ENCODE measurements at places on chromosomes 2 and 18.

GRCh38 chr2:198762441-198762840, 695.3 kb downstream of the SATB2 start:
- DNase-seq = no peak

DNA sequence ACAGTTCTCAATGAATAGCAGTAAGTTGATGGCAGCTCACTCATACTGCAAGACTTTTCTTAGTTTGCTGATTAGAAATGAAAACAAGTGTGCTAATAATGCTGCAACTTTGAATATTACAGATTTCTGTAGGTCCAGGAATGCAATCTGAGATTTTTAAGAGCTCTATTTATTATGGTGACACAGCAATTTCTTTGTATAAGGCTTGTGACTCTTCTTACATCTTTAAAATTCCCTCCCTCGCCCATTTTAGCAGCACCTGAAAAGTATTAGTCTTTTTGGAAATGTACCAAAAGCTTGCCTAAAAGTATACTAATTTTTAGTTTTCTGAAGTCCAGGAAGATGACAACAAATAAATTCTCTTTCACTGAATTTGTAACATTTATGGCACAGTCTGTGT, 4.4 kb upstream of the HTR2B start:
- no peak for DNase-seq

DNA sequence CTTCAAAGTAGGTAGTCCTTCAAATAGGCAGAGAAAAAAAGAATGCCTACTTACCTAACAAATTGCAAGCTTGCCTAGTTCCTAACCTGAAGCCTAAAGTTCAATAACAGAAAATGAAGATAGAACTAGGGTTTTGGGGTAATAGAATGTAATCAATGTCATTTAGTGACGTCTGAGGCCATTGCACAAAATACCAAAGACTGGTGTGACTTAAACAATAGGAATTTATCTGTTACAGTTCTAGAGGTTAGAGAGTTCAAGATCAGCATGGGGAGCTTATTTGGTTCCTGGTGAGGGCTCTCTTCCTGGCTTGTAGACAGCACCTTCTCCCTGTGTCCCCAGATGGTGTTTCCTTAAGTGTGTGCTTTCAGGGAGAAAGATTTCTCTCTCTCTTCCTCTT, 4.7 kb upstream of the NPC1 start:
- no peak for DNase-seq

- no peak for DNase-seq
These were observed 123.9 kb downstream of the RDH14 start for GRCh38 chr2:18436503-18437005.

- DNase-seq = no peak
These were observed 145.8 kb downstream of the TRIB2 start for GRCh38 chr2:12862541-12862940.

GRCh38 chr2:40737180-40737579, 285.3 kb upstream of the SLC8A1 start:
- no peak for DNase-seq

- no peak for DNase-seq
These were observed 26.0 kb upstream of the GALNT5 start for GRCh38 chr2:157231476-157231875.

GRCh38 chr18:42730272-42730671, 385.2 kb downstream of the RIT2 start:
- DNase-seq = no peak

DNA sequence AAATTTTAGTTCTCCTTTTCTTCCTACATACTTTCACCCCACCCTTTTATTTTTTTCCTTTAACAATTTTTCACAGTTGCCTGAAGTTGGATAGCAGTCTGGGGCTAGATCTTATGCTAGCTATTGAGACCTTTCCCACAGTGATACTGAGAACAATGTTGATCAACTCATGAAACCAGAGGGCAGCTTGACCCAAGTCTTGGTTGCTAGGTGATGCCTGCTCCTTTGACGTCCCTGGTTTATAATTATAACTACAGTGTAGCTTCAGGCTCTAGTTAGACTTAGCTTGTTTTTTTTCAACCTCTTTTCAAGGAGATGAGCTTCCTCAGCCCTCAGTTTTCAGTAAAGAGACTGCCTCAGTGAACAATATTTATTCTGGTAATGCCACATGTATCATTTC, 648.5 kb downstream of the IRS1 start:
- DNase-seq = no peak

GRCh38 chr2:34229998-34230397, 630.9 kb upstream of the FAM98A start:
- no peak for DNase-seq

DNA sequence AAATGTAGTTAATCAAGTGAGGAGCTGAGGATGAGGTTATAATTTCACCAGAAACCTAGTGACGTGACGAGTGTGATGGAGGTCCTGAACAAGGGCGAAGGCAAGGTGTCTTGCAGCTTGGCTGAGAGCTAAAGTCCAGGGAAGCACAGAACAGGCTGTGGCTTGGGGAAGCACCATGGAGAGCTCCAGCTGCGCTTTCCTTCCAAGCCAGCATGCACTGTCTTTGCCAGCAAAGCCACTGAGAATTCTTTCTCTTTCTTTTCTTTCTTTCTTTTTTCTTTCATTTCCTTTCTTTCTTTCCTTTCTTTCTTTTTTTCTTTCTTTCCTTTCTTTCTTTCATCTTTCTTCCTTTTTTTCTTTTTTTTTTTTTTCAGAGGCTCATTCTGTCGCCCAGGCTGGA, 239.3 kb downstream of the FBXO15 start:
- DNase-seq = no peak

GRCh38 chr2:208274748-208275147, 8.7 kb downstream of the PIKFYVE start:
- no peak for DNase-seq

DNA sequence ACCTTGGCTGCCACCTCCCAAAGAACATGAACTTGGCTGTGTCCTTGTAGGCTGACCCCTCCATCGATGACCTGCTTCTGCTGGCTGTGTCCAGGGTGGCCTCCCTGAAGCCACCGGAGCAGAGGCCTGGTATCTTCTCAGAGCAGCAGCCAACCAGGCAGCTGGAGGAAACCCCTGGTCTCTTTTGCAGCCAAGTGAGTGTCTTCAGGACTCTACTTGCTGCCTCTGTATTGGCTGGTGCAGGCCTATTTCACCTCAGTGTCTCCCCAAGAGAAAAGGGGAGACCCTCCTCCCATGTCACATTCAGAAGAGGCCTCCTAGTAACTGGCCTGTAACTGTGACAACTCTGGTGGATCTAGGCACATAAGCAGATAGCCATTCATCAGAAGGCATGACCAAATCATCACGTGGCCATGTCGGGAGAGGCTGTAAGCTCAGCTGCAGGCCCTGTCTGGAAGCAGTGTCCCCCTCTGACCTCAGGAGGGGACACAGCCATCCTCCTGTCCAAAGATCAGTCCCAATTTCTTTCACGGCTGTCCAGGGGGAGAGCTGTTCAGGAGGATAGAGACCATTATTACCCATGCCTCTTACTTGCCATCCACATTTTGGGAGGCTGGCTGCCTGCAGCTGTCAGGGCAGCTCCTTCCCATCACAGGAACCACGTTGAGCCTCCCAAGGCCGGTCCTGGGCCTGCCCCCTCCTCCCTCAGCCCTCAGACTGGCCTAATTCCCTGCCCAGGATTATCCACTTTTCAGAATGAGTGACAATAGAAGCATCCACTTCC, 20.9 kb upstream of the ROCK2 start:
- DNase-seq = no peak

DNA sequence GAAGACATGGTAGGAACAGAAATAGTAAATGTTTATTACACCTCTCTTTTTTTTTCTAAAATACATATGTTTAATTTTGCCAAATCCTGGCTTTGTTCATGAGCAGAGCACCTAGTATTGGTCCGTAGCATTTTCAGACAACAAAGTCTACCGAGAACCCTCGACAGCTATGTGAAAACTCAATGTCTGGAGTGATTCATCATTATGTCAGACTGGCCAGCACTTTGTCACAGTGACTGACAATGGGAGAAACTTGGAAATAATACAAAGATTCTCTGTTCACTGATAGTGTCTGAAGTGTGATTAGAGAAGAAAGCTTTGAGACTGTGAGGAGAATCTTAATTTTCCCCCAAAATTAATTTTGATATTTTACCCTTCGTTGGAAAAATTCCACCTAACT, 143.0 kb downstream of the HNMT start:
- DNase-seq = no peak

DNA sequence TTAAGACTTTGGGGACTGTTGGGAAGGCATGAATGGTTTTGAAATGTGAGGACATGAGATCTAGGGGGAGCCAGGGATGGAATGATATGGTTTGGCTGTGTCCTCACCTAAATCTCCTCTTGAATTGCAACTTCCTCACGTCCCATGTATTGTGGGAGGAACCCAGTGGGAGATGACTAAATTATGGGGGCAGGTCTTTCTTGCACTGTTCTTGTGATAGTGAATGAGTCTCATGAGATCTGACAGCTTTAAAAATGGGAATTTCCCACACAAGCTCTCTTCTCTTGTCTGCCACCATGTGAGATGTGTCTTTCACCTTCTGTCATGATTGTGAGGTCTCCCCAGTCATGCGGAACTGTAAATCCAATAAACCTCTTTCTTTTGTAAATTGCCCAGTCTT, 11.5 kb upstream of the MBP start:
- DNase-seq = no peak

- no peak for DNase-seq
These were observed 211.4 kb upstream of the SALL3 start for GRCh38 chr18:78768221-78768620.

DNA sequence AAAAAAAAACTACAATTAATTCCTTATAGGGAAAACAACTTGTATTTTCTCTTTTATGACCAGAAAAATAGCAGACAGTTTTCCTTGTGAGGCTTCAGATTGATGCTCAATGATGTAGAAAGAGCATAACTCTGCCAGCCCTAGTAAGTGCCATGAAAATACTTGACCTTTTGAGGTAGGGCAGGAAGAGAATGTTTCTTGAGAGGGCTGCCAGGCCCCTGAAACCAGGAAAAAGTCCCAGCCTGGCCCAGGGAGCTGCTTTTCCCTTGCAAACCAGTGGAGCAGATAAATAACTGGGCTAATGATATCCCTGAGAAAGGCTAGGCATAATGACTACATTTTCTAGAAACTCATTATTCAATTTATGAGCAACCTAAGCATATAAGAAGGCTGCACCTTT, 126.8 kb downstream of the SLC8A1 start:
- no peak for DNase-seq

DNA sequence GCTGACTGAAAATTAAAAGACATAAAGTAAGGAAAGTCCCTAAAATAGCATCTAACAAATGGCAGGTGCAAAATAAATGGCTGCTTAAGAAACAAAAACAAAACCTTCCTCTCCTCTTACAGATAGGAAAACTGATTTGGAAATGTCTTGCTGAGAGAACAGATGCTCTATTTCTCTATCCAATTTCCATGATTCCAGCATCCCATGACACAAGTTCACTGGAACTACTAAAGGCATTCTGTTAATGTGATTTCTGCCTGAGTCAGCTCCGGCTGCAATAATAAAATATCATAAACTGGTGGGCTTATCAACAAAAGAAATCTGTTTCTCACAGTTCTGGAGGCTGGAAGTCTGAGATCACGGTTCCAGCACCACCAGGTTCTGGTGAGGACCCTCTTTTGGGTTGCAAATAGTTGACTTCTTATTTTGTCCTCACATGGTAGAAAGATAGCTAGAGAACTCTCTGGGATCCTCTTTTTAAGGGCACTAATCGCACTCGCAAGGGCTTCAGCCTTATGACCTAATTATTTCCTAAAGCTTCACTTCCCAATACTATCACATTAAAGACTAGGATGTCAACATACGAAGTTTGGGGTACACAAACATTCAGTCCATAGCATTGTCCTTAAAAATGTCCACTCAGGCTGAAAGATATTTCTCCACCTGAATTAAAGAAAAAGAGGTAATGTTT, 78.2 kb upstream of the GALNT3 start:
- no peak for DNase-seq

- no peak for DNase-seq
These were observed 89.5 kb downstream of the MRPS9 start for GRCh38 chr2:105127289-105127915.

DNA sequence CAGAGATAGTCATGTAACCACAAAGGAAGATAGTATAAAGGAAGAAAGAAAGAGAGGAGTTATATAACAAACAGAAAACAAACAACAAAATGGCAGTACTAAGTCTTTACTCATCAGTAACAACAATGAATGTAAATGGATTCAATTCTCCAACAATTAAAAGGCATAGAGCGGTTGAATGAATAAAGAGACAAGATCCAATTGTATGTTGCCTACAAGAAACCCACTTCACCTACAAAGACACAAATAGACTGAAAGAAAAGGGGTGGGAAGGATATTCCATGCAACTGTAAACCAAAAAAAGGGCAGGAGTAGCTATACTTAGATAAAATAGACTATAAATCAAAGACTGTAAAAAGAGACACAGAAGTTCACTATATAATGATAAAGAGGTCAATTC, 157.3 kb upstream of the CREB1 start:
- no peak for DNase-seq

DNA sequence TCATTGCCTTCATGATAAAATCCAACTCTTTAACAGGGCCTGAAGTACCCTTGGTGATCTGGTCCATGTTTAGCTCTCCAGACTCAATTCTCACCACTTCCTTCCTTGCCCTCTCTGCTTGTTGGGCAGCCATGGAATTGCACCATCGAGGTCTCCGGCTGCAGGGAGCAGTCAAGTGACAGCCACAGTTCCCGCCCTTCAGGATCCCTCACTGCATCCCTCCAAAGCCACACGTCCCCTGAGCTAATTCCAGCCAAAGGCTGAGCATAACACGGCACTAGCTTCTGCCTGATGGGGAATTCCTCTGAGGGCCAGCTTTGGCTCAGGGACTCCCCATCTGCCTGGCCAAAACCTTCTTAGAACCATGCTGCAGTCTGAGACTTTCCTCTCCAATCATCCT, 47.4 kb upstream of the SLC1A4 start:
- no peak for DNase-seq

- DNase-seq = no peak
These were observed 653.8 kb downstream of the BCL11A start for GRCh38 chr2:59899692-59900091.

GRCh38 chr2:21694079-21694878, 570.5 kb downstream of the TDRD15 start:
- DNase-seq = no peak

Measured in activated T-helper 9 cell treated with anti-CD3 and anti-CD28 coated beads, Interleukin-2, amount 50 U/mL, for 16 hours (primary cell).